Spleen (tissue), 13 donors: ENCODE measurements at places on chromosomes 16 and 17. TPM values are rescaled to one million over a fixed set of nuclear protein-coding genes. Genes with fewer than 3 reads are reported as not detected.

The CCL4L2 gene
- total RNA-seq = not detected

The C16orf96 gene
- total RNA-seq = 0.22 TPM

- DNase-seq = no peak
Measured at GRCh38 chr17:50986989-50987660, 121.0 kb upstream of the TOB1 start.

- DNase-seq = peak; percentile 79
Measured at GRCh38 chr16:2511128-2511800, 2.5 kb upstream of the ATP6V0C start.

DNA sequence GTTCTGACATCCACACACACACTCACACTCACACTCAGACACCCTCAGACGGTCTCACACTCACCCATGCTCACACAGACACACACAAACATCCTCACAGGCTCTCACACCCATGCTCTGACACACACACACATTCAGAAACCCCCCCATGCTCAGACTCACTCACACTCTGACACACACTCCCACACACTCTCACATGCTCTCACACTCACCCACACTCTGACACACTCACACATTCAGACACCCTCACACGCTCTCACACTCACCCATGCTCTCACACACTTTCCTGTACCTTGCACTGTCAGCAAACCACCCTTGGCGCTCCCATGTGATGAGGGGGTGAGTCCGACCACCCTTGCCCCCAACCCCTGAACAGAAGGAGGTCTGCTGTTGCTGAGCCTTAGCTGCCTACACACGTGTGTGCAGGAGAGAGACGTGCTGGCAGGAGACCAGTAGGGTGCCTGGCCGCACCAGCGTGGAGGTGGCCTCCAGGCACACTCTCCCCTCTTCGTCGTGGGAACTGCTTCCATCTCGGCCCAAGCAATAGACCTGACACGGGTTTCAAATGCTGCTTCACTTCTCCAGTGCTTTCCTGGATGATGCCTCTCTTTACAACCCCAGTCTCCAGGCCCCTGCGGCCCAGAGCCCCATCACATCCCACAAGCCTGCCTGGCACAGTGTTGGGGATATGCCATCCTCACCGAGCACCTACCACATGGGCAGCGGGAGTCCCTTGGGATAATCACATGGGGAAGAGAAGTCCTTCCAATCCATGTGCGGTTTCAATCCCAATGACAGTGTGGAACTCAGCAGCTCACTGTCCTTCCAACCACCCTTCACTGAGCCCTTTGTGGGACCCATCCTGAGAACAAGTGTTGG lies 267.8 kb upstream of the FOXF1 start:
- DNase-seq = no peak

DNA sequence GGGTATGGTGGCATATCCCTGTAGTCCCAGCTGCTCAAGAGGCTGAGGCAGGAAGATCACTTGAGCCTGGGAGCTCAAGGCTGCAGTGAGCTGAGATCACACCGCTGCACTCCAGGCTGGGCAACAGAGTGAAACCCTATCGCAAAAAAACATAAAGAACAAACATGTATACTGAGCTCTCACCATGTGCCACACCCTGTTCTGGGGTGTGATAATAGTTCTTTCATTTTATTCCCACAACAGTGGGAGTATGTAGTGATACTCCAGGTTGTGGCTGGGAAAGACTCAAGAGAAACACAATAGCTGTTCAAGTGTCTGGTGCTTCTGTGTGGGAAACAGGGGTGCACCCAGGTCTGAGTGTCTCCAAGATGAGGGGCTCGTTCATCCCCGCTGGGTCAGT lies 90.7 kb downstream of the SOCS1 start:
- DNase-seq = peak; percentile 6
